KBM-7 (cell line): ENCODE measurements at places on chromosomes 7 and 10.

DNA sequence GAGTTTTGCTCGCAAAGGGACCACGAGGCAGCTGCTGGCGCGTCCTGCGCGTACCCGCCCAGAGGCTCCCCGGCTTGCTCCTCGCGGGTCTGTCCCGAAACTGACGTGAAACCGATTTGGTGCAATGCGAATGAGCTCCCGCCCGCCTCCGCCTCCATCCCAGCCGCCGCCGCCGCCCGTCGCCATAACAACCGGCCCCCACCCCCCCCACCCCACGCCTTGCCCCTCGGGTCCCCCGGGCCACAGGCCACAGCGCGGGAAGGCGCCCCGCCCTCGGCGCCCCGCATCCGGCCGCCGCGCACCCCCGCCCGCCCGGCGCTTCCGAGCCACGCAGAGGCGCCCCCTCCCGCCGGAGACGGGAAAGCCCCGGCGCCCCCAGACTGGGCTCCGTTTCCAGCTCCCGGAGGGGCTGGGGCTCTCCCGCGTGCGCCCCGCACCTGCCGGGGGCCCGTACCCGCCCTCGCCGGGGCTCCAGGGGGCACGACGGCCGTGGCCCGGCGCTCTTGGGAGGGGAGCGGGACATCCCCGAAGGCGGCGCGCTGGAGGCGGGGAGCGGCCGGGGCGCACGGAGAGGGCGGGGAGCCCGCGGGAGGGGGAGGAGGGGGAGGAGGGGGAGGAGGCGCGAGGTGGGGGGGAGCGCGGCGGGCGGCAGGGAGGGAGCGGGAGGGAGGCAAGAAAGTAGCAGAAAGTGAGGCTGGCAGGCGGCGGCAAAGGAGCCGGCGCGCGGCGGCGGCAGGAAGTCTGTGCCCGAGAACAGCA, at the start of gene CAMK1D:
Gene CAMK1D (plus strand): TSS at position 678 of the 759 bp plus-strand sequence.
- no peak for DNase-seq

DNA sequence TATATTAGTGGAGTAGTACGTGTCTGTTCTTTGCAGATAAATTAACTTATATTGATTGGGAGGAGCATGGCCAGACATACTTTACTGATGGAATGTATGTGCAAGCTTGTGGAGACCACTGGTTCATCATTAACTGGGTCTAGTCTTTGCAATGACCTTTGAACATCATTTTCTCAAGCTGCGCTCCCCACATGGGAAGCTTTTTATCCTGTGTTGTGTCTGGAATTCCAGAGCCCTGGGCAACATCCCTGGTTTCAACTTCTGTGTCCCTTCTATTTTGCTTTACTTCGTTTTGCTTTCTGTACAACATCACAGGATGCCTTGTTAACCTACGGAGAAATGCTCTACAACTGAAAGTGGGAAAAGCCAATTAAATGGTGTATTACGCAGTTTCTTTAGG, 38.3 kb downstream of the MACROH2A2 start:
- DNase-seq: no peak

DNA sequence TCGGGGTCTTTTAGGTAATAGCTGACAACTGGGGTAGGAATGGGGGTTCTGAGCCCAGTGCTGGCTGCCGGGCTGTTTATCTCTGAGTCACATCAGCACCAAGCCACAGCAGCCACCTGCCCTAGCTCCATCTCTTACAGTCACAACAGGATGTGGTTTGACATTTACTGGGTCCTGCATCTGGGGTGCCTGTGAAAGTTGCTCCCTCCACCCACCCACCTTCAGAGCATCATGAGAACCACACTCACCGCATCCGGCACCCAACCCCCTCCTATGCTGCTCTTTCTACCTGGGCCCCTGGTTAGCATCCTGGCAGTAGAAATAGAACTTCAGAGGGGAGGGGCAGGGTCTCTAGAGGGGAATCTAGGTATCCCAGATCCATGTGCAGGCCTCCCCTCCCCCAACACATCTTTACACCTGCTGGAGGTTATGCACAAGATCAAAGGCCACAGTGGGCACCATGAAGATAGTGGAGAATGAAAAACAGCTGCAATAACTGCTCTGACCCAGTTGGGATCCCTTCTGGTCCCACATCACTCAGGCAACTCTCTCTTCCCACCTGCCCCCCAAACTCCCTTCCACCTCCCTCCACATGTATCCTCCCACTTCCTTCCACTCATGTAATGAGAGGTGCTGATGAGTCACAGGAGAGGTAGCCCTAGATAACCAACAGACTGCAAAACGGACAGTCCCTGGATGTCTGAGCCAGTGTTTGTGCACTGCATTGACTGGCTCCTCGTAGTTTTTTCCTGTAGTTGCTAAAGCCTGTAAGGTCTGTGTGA, 38.2 kb downstream of the PRSS2 start:
- peak; percentile 23 for DNase-seq

DNA sequence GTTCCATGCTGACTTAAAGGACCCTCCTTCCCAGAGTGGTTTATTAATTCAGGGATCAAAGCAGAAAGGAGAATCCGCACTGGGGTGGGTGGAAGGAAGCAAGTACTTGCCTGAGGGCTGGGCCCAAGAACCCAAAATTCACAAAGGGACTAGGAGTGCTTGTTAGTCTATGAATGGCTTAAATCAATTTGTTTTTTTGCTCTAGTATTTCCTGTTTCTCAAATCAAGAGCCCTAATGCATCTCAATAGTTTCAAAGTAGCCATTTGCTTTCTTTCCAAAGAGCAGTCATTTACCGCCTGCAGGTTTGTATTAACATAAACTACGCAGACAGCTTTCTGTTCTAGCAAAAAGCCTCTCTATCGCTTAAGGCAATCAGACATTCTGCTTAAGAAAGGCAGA, 44.2 kb upstream of the SLC35G1 start:
- DNase-seq: no peak

- DNase-seq: no peak
These were observed 436.8 kb upstream of the FOXK1 start for GRCh38 chr7:4245135-4245865.

DNA sequence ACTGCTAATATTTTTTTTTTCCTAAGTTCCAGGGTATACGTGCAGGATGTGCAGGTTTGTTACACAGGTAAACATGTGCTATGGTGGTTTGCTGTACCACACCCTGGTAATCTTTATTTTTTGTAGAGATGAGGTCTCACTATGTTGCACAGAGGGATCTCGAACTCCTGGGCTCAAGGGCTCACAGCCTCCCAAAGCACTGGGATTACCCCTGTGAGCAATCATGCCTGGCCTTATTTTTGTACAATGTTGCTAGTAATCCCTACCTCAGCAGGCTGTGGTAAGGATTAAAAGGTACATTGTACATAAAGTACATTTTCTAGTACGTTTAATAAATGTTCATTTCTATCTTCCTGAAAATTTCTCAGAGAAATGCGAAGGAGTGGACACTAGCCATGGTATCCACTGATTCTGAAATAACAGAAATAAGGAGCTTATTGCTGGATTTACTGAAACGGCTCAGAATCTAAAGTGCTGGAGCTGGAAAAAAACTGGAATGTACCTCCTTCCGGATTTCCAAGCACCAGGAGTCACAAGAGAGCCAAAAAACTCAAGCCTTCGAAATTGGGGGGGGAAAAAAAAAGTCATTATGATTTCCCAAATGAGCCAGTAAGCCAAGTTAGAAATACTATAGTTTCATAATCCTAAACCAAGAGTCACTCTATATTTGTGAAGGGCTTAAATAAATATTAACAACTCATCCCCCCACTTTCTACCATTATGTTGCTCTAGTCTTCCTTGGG, 69.6 kb downstream of the NT5C2 start:
- DNase-seq: no peak

- DNase-seq: no peak
These were observed 327.4 kb downstream of the AGMO start for GRCh38 chr7:15234431-15234830.

DNA sequence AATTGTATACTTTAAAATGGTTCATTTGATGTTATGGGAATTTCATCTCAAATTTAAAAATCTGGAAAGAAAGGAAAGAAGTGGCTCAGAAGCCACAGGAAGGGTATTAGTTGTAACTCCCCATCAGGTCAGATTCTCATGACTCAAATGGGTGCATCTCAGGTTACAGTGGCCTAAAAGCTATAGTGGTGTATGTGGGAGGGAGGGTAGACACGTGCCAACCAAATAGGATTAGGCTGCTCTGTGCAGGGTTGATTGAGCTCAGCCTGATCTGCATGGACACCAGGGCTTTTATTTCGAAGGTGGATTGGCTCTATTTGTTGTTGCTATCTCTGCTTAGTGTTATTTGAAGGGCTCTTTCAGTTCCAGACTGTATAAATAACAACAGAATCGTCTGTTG, 121.5 kb upstream of the PRR15 start:
- DNase-seq: no peak

DNA sequence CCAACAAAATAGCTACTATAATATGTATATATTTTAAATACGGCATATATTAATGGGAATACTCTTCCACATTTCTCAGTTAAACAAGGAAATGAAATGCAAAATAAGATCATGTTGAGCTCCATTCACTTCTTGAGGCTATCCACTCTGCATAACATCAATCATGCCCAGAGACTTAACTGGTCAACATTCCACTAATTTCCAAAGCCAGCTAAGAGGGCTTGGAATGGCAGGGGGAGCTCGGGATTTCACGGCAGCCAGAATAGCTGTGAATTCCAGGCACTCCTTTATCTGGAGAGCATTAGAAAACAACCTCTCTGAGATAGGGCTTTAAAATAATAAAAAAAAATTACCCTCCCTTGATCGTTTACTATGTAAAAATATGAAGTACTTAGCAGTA, 194.9 kb upstream of the CDCA7L start:
- DNase-seq: no peak
